ENCODE measurements at places on chromosomes 11 and 22.

- DNase-seq: peak; percentile 90
Measured at GRCh38 chr11:62553080-62553838, 6.7 kb upstream of the AHNAK start.

DNA sequence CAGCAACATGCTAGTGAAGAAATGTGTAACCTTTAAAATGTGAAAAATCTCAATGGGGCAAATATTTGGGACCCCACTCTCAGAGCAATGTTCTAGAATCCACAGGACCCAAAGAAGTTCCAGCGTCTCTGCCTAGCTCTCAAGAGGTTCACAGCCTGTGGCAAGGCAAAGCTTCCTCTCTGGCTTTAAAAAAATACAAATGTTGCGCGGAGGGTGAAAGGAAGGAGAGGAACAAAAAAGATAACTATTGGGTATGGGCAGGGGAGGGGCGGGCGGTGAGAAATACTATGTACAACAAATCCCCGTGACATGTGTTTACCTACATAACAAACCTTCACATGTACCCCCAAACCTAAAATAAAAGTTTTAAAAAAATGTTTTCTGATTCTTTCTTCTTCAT, 53.6 kb downstream of the PITPNB start:
- DNase-seq: no peak

DNA sequence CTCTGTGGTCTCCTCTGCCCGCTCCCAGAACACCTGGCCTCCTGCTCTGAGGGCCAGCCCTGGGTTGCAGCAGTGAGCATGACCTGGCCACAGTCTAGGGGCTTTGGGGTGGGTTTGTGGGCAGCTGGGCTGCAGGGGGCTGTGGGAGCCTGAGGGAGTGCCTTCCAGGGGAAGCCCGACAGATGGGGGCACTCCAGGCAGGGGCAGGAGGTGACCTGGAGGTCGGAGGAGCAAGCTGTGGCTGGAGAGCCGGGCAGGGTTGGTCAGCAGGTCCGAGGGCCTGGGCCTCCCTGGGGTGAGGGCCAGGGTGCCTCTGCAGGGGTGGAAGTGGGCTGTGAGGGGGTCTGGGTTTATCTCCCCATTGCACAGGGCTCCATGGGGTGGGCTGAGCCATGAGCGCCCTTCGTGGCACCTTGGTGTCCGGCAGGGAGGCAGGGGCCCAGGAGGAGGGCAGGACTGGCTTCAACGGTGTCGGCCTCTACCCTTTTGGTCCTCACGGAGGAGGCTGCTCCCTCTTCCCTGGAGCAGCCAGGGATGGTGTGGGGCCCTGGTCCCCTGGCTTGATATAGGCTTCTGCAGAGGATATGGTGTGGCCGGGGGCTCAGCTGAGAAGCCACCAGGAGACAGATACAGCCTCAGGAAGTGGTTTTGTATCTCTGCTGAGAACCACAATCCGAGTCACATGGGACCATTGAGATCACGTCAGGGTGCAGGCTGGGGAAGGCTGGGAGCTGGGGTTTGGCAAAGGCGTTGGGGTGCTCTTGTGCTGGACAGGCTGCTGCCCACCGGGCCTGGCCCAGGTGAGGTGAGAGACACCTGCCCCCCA, 22.3 kb downstream of the KCNQ1 start:
- peak; percentile 90 for DNase-seq

DNA sequence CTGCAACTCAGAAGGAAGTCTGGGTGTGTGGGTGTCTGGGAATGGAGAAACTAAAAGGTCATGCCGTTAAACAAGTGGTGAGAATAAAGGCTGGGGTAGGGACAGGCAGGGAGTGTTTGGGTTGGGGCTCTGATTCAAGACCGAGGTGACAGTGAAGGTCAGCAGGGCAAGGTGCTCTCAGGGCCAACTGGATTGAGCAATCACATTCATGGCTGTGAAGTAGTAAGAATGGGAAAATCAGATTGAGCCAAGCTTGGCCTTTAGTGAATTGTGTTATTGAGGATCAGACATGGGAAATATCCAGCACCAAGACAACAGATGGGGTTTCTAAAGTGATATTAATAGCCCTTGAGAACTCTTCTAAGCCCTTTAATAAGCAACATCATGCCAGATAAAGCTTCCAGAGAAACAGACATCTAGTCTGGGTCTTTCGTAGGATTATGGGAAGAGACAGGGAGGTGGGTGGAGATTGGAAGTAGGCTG, 24.3 kb downstream of the SCN3B start:
- DNase-seq: no peak

DNA sequence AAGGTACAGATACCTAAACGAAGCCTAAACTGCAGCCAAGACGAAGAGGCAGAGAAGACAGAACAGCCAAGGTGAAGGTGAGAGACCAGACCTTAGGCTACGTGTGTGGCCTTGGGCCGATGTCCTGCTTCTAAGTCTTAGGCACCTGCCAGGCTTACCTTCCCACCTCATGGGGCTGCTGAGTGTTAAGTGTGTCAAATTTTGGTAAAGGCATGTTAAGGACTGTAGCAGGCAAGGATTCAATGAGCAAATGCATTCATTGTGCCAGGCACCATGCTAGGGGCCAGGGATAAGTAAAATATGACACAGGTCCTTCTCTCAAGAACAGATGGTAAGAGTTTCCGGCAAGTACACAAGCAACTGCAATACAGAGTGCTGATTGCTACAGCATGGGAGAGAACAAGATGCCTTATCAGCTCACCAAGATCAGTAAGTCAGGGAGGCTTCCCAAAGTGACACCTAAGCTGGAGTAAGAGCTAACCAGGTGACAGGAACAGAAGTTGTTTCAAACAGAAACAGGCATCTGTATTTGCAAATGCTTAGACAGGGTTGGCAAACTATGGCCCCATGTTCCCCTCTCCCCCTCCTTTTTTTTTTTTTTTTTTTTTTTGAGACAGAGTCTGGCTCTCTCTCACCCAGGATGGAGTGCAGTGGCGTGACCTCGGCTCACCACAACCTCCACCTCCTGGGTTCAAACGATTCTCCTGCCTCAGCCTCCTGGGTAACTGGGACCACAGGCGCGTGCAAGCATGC, 46.7 kb downstream of the CLTCL1 start:
- DNase-seq: peak; percentile 69

- no peak for DNase-seq
Measured at GRCh38 chr11:100903284-100903683, 216.2 kb downstream of the ARHGAP42 start.

DNA sequence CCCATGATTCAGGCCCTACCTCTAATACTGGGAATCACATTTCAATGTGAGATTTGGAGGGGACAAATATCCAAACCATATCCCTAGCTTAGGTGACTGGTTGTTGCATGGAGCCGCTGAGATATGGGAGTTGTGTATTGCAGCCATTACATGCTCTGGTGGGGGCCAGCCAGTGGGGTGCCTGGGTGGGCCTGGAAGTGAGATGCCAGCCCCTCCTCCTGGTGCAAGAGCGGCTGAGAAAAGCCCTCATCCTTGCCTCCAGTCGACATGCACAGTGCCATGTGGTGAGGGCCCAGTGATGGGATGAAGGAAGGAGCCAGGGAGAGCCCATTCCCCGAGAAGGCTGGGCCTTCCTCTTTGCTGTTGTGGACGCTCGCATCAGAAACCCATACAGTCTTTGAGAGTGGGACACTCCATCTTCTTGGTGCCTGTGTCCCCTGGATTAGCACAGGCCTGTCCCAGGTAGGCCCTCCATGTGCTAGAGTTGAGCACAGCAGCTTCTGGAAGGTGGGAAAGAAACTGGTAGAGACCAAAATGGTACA, 1043.0 kb downstream of the TBC1D22A start:
- no peak for DNase-seq

DNA sequence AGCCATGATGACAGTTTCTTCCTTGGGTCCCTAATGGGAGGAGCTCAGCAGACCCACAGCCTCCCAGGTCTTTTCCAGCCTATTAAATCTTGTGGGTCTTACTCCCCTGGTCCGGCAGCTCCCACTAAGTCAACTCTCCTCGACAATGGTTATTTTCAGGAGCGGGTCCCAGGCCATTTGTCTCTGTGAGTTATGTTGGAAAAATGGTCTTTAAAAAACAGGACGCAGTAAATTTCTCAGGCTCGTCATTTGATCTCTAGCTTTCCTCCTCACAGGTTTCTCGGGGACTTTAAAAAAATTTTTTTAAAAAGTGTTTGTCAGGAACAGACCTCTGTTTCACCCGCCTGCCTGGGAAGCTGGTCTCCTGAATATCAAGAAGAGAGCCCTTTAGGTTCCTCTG, 397.5 kb upstream of the NARS2 start:
- no peak for DNase-seq

GRCh38 chr22:28942333-28942732, 59.0 kb downstream of the ZNRF3 start:
- no peak for DNase-seq

DNA sequence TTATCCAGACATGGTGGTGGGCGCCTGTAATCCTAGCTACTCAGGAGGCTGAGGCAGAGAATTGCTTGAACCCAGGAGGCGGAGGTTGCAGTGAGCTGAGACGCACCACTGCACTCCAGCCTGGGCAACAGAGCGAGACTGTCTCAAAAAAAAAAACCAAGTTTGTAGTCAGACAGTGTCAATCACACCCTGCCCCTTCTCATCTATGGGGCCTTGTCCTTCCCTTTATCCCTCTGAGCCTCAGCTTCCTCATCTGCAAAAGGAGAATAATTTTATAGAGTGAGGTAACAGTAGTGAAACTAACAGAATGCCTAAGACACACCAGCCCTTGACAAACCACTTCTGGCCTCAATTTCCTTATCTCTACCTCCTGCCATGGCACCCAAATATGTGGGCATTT, 10.7 kb downstream of the BCL9L start:
- DNase-seq: peak; percentile 64

DNA sequence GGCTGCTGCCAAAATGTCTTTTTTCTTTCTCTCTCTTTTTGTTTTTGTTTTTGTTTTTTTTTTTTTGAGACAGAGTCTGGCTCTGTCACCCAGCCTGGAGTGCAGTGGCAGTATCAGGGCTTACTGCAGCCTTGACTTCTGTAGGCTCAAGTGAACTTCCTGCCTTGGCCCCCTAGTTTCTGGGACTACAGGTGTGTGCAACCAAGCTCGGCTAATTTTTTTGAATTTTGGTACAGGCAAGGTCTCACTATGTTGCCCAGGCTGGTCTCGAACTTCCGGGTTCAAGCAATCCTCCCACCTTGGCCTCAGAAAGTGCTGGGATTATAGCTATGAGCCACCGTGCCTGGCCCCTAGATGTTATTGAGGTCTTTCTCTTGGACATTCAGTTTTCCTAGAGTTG, 2.2 kb upstream of the DDX10 start:
- no peak for DNase-seq

GRCh38 chr11:63997104-63997700, 11.0 kb downstream of the OTUB1 start:
- DNase-seq: no peak
